ENCODE measurements at places on chromosomes 2 and 18.

- DNase-seq, result no peak
Observed at GRCh38 chr2:126663184-126663963, 7.4 kb downstream of the GYPC start.

GRCh38 chr18:23864624-23865023 lies 149.9 kb upstream of the TTC39C start:
- no peak for DNase-seq

DNA sequence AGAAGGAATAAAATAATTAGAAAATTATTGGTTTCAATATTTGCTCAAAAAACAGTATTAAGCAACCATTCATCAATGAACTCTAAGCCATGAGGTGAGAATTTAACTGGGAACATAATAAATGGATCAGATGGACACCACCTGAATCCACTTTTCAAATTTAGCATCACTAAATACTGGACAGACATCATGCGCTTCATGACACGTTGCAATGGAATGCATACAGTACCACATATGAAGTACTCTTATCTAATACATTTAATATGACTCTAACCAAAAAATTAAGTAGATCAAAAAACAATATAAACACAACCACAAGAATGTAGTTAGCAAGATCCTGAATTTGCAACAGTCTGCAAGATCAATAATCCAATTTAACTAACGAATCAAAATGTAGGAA lies 76.6 kb downstream of the COBLL1 start:
- DNase-seq, result no peak

DNA sequence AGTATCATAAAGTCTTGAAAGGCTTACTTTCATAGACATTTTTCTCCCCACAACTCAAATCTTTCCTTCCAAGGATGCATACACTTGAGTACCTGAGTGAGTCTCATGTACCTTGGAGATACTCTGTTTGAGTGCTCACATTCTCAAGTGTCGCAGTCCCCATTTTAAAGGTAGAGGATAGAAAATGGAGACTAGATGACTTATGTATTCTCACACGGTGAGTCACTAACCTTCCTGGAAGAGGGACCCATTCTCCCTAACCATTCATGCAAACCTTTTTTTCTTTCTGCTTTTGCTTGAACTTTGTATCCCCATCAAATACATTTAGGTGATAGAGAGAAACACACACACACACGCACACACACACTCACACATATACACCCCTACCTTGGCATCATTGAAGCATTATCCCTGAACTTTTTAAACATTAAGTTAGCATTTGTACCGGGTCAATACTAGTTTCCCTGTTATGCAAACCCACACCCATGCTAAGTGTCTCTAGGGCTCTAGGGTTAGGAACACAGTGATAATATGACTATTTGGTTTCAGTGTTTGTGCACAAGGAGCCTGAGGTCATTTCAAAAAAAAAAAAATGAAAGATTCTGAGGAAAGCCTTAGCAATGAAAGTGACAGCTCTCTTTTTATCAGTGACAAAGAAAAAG lies 236.2 kb downstream of the IKZF2 start:
- no peak for DNase-seq

DNA sequence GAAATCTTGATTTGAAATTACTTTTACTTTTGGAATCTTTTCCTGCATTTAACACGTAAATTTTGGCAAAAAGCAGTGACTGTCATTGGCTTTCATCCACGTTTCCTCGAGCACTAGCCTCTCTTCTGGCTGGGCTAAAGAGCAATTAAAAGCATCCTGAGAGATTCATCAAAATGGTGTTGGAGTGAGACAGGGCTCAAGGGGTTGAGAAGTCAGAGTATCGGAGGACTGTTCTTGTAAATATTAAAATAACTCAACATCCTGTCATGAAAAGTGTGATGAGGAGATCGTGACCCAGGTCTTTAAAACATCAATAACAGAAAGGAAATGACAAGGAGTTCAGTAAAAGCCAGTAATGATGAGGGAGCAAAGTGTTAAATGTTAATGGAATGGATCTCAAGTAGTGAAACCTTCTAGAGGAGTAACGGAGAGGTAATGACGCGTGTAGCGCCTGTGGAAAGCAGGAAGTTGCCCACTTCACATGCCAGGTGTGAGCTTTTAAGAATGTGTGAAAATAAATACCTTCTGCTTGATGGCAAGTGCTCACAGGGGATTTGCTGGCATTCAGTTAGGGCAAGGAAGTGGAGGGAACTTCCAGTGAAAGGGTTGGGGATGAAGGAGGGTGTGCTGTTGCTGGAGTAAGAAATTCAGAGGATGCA lies 754.4 kb downstream of the ADCYAP1 start:
- no peak for DNase-seq

DNA sequence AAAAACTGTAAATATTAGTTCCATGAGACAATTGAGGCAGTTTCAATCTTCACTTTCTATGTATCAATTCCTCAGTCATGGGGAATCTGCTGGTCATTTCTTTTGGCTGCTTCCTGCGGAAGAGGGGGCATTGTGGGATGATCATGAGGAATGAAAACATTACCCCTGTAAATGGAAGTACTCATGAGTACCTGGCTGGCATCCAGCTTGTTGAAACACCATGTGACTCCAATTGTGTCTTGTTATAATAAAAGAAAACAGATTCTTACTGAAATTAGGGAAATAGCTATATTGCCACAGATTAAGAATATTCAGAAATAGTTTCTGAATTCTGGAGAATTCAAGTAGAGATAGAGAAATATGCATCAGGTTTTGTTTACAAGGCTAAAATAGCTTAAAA lies 41.6 kb upstream of the GPR39 start:
- DNase-seq, result no peak

DNA sequence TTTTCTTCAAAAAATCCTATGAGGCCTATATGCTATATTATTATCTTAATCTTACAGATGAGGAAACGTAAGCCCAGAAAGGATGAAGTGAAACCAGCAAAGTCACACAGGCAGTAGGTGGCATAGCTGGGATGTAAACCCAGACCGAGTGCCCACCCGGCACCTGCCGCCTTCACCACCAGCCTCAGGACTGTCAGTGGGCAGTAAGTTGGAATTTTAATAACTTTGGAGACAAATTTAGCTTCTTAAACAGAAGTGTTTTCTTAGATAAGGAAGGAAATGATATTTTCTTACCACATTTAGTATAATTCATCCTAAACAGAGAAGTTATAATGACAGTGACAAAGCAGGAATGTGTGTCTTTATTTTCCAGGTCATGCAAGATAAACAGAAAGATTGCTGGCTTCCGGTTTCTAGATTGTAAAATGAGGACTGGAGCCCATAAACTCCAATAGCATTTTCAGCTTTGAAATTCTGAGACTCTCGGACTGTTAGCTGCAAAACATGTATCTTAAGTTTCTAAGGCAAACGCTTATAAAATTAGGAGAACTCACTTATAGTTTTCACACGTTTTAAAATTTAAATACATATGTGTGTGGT lies 59.3 kb downstream of the CD8B2 start:
- no peak for DNase-seq

DNA sequence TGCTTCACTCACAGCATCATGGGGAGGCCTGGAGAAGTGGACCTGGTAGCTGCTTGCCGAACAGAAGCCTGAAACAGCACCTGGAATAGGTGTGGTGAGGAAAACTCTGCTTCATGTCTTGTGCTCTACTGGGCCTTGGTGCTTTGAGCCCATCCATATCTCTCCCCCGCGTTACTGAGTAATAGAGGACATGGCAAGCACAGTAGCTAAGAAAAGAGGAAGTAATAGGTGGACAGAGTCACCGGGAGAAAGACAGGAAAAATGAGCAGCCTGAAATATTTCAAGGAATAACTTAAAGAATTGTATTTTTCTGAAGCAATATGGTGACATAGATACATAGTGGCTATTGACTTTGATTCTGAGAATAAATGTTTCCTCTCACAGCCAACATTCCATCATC lies 14.0 kb upstream of the HNMT start:
- DNase-seq, result no peak

GRCh38 chr2:216246766-216247165 lies 125.5 kb downstream of the MARCHF4 start:
- DNase-seq, result no peak

GRCh38 chr2:207676827-207677354 lies 34.5 kb upstream of the CCNYL1 start:
- no peak for DNase-seq

- DNase-seq, result no peak
Observed at GRCh38 chr18:66616523-66616983, 12.7 kb upstream of the CDH19 start.

GRCh38 chr2:84897773-84898172 lies 7.7 kb upstream of the TMSB10 start:
- DNase-seq, result no peak

- DNase-seq, result peak; percentile 73
Observed at GRCh38 chr2:54557601-54558187, 101.6 kb downstream of the SPTBN1 start.

- no peak for DNase-seq
Observed at GRCh38 chr2:75174981-75175380, 24.3 kb downstream of the TACR1 start.

DNA sequence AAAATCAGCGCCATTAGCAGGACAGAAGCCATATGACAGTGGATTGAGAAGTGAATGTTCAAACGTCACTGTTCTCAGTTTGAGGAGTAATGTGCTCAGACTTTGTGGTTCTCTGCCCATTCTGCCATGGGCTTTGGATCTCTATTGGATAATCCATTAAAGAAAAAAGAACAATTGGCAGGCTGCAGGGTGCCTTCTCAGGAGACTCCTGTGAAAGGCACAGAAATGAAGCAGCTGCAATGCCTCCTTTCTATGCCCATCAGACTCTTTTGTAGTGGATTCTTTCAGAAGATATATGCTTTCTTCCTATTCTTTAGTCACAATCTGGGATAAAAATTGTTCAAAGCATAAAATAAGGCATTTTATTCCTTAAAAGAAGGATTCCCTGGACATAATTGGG lies 506.9 kb upstream of the KLHL29 start:
- no peak for DNase-seq

DNA sequence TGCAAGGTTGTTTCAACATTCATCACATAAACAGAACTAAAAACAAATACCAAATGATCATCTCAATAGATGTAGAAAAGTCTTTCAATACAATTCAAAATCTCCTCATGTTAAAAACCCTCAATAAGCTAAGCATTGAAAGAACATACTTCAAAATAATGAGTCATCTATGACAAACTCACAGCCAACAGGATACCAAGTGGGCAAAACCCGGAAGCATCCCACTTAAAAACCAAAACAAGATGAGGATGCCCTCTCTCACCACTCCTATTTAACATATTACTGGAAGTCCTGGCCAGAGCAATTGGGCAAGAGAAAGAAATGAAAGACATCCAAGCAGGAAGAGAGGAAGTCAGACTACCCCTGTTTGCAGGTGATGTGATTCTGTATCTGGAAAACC lies 992.2 kb upstream of the PIK3C3 start:
- DNase-seq, result no peak

DNA sequence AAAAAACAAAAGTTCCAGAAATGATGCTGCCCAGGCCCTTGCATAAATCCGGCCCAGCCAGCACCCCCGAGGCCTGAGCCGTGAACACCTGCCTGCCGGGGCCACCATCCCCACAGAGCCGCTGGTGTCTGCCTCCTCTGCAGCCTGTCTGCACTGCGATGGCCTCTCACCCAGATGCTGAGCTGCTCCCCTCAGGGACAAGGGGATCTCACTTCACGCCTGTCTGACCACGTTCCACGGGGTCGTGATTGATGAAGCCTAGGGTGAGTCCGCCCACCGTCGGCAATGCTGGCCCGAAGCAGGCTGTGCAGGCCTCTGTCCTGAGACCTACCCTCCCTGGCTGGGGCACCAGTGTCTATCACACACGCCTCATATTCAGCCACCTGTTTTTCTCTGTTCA lies 444.2 kb downstream of the EIPR1 start:
- no peak for DNase-seq

DNA sequence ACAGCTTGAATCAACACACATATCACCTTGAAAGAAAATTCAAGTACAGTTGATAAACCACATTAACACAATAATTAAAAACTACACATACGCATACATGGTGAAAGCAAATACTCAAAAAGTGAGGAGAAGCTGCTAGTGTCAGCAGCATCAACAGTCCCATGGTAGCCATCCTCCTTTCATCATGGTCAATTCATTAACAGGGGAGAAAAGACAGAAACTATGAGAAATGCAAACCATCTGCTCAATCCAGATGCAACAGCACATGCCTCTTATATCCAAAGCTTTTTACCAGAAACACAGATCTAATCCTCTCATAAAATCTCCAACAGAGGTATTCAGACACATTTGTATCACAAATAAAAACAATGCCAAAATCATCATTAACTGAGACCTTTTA lies 81.9 kb upstream of the CHRNA1 start:
- no peak for DNase-seq

DNA sequence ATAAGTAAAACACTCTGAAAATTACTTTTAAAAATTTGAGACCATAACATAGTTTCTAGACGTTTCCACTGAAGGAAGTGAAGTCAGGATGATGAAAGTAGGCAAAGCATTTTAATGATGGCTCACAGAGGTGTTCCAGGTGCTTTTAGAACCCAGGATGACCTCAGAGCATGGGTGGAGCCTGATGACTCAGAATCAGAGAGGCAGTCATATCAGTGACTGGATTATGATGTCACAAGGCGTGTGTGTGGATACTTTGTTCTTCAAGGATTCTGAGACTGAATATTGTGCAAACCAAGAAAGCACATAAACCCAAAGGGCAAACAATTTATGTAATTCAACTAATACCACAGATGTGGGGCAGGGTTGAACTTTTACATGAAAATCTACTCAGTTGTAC lies 208.0 kb upstream of the FBXO11 start:
- no peak for DNase-seq

GRCh38 chr2:99425022-99425421 lies 64.8 kb downstream of the REV1 start:
- DNase-seq, result no peak

DNA sequence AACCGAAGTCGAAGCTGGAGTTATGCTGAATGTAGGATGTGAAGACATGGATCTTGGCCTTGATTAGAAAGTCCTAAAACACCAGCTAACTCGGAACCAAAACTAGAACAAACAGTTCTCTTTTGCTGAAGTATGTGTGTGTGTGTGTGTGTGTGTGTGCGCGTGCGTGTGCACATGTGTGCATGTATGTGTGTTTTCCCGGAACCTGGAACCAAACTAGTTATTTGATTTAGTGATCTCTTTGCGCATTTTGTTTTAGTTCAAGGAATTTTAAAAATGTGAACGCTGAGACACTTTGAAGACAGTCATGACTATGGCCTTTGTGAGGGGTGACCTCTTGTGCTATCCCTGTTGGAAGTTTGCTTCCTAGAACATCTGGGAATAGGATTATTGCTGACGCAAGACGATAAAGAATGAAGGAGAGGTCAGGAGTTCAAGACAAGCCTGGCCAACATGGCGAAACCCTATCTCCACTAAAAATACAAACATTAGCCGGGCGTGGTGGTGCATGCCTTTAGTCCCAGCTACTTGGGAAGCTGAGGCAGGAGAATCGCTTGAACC lies 23.8 kb downstream of the FHL2 start:
- DNase-seq, result no peak

DNA sequence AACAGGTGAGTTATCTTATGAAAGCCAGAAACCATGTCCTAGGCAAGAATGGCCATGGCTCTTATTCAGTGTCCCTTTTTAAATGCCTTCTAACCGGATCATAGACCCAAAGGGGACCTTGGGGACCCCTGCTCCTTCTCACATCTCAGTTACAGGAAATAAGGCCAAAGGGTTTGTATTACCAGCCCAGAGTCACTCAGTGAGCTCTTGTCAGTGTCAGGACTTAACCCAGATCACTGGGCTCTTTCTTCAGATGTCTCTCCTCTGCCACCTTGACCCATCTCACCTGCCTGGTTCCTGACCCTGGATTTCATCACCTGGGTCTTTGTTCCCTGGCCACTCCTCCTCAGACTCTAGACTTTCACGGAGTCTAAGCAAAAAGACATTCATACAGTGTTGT lies 556.7 kb downstream of the CMPK2 start:
- no peak for DNase-seq

GRCh38 chr18:68940039-68940438 lies 142.2 kb downstream of the CCDC102B start:
- DNase-seq, result no peak

All from T47D (cell line).